ENCODE measurements at places on chromosomes 2 and 18. TPM values are rescaled to one million over a fixed set of nuclear protein-coding genes. Genes with fewer than 3 reads are reported as not detected.

SP140 gene
- total RNA-seq: 1.6 TPM

DNA sequence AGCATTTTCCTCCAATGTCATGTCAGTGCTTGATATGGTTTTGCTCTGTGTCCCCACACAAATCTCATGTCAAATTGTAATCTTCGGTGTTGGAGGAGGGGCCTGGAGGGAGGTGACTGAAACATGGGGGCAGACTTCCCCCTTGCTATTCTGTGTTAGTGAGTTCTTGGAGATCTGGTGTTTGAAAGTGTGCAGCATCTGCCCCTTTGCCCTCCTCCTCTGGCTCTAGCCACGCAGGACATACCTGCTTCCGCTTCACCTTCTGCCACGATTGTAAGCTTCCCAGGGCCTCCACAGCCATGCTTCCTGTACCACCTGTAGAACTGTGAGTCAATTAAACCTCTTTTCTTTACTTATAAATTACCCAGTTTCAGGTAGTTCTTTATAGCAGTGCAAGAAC is 118.7 kb downstream of the NOL10 start:
- no peaks in the 10 kb centered on the region for H3K27me3 ChIP-seq
- no peaks in the 10 kb centered on the region for H3K4me1 ChIP-seq

ALPG gene
- not detected for total RNA-seq

- H3K27me3 ChIP-seq: no peaks in the 10 kb centered on the region
- H3K4me1 ChIP-seq: peaks cover 15% of the 10 kb centered on the region
- DNase-seq: peak; percentile 38
- no peak overlapping the region for H3K4me3 ChIP-seq
- peak overlapping the region; percentile 1 for H3K27ac ChIP-seq
- peaks cover 53% of the 10 kb centered on the region for H3K36me3 ChIP-seq
Observed at GRCh38 chr2:216195565-216196029, 86.4 kb downstream of the XRCC5 start.

FBXO48 gene
- 0.86 TPM for total RNA-seq

All from adrenal gland (tissue), 19 donors.